ENCODE measurements at places on chromosomes 2 and 18.

DNA sequence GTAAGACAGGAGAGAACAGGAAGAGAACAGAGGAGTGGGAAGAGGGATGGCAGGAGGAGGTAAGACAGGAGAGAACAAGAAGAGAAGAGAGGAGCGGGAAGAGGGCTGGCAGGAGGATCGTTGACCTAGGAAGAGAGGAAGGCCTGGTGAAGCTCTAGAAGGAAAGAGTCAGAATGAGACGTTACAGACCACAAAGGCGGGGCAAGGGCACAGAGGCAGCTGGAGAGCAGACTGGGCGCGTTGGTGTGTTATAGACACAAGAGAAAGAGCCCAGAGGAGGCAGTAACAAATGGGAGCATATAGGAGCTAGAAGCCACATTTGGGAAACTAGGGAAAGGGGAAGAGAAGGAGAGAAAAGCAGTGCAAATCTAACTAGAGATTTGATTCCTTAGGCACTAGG, 26.6 kb downstream of the PTRHD1 start:
- no peak for DNase-seq

- DNase-seq = no peak
Observed at GRCh38 chr2:624096-624495, 53.1 kb downstream of the TMEM18 start.

DNA sequence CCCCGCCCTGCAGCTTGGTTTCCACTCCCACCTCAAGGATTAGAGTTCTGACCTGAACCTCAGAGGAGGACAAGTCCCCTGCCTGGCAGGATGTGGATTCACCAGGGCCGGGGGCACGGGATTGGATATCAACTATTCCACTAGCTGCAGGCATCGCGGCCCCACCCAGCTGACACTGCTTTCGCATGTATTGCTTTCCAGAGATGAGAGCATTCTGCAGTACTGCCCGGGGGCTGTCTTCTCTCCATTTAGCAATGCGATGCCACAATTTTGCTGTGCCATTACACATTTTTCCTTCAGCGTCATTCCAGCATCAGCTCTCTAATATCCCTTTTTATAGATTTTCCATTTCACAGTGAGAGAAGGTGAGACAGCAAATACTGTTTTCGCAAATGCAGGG, 42.0 kb downstream of the CTIF start:
- no peak for DNase-seq

- DNase-seq = no peak
Observed at GRCh38 chr2:101912545-101912944, 79.2 kb upstream of the IL1R2 start.

- no peak for DNase-seq
Observed at GRCh38 chr2:215141706-215142105, 3.3 kb upstream of the ABCA12 start.

- no peak for DNase-seq
Observed at GRCh38 chr18:25915907-25916306, 174.5 kb downstream of the SS18 start.

GRCh38 chr2:240298117-240298790, 137.2 kb upstream of the GPC1 start:
- no peak for DNase-seq

DNA sequence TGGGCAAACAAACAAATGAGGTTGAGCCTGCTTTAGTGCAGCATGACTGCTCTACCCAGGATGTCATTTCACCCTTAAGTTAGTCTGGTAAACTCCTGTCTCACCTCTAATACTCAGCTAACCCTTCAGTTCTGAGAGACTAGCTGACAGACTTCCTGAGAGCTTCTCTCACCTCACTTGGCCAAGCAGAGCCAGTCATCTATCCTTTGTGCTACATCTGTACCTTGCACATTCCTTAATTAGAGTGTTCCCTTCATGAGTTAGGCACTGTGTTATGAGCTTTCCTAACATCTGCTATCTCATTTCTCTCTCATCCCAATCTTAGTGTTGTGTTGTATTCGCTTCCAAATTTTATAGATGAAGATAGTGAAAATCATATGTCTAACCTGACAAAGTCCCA, 220.1 kb upstream of the PIK3C3 start:
- DNase-seq = no peak

DNA sequence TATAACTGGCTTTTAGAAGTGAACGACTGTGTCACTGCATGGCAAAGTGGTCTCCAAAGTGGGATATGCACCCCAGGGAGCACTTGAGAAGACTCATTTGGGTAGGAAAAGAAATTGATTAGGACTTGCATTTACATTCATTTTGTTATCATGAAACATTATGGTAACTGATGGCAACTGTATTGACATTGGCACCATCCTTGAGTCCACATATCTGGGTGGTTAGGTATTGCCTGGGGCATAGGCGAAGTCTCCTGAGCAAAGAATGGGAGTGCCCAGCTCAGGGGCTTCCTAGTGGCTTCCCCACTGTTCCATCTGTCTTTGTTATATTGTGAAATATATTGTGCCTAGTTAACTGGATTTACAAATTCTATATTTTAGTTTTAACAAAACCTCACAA, 29.2 kb downstream of the SPATS2L start:
- no peak for DNase-seq

DNA sequence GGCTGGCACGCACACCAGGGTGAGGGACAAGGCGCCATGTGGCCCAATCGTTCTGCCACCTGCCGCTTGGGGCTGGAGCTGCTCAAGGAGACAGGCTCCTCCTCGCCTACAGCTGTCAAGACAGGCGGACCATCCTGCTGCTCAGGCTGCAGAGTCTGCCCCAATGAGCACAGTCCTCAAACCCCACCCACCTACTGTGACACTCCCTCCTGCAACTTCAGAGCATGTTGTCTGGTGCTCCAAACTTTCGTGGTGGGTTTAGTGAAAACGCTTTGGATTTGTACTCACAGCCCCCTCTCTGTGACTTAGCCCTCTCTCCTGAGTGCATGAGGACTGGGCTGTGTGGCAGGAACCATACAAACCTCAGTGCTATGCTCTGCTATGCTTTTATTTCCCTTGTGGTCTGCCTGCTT, 23.2 kb upstream of the SLC35F6 start:
- no peak for DNase-seq

GRCh38 chr2:65317841-65318240, 90.2 kb downstream of the ACTR2 start:
- DNase-seq = no peak

DNA sequence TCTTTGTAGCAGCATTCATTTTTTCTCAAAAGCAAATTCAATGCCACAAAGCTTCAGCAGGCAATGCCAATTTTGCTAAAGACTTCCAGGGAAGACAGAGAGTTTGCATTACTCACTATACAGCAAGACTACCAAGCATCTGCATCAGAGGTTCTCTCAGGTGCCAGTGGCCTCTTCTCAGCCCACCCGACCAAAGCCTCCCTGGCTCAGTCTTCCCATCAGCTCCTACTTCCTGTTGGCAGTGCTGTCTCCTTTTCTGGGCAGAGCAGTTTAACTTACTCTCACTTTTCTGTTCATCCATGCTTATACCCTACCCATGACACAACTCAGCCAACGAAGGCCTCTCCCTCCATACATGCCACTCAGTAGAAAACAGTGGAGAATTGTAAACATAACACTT, 157.1 kb downstream of the TRABD2A start:
- no peak for DNase-seq

GRCh38 chr2:94871226-94872087, at the start of gene TEKT4:
Gene TEKT4, plus strand, starts transcription at chr2:94871430. Its CDS starts 150 bp downstream, at chr2:94871580.
- no peak for DNase-seq

DNA sequence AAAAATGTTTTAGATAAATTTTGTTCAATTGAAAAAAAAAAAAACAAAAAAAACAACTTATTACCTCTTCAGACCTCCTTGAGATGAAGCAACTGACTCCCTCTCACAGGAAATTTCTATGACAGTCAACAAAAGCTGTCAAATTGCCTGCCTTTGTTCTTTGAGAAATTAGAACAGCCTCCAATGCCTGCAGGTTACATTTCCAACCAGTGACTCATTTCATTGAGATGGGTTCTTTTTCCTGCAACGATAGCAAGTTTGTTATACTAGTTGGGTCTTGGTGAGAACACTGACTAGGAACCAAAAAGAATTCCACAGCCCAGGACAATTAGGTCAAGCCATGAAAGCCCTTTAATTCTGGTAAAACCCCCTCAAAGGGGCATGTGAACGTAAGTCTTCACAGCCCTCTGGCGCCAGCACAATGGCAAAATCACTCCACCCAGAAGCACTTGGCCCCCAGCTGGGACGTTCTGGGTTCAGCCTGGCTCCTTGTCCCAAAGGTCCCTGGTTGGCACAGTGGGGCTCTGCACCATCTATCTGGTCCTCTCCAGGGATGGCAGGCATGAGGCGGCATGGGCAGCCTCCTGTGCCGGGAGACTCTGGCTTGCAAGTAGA, 87.0 kb downstream of the SPP2 start:
- no peak for DNase-seq

- no peak for DNase-seq
Observed at GRCh38 chr2:185108588-185108987, 510.3 kb downstream of the ZNF804A start.

DNA sequence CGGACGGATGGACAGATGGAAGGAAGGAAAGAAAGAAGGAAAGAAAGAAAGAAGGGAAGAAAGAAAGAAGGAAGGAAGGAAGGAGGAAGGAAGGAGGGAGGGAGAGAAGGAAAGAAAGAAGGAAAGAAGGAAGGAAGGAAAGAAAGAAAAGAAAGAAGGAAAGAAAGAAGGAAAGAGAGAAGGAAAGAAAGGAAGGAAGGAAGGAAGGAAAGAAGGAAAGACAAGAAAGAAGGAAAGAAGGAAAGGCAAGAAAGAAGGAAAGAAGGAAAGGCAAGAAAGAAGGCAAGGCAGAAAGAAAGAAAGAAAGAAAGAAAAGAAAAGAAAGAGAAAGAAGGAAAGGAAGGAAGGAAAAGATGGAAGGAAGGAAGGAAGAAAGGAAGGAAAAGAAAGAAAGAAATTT, 162.5 kb upstream of the DNMT3A start:
- no peak for DNase-seq

GRCh38 chr2:240229603-240230235, 89.3 kb upstream of the OTOS start:
- no peak for DNase-seq

DNA sequence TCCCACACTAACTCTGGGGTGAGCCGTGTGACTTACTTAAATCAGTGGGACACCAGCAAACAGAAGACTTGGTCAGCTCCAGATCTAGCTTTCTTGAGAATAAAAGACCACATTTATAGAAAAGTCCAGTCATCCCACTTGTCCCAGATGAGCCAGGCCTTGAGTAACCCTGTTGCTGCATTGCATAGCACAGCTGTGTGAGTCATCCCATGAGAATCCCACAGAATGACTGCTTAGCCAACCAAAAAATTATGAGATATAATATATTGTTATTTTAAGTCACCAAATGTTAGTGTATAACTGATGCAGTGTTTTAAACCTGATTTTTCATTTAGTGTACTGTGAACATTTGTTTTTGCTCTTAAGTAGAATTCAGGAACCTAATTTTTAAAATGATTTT, 94.2 kb upstream of the FSHR start:
- DNase-seq = no peak

- no peak for DNase-seq
Observed at GRCh38 chr2:48733067-48733503, 22.4 kb downstream of the LHCGR start.

GRCh38 chr2:156619021-156619539, 182.9 kb downstream of the GPD2 start:
- no peak for DNase-seq

DNA sequence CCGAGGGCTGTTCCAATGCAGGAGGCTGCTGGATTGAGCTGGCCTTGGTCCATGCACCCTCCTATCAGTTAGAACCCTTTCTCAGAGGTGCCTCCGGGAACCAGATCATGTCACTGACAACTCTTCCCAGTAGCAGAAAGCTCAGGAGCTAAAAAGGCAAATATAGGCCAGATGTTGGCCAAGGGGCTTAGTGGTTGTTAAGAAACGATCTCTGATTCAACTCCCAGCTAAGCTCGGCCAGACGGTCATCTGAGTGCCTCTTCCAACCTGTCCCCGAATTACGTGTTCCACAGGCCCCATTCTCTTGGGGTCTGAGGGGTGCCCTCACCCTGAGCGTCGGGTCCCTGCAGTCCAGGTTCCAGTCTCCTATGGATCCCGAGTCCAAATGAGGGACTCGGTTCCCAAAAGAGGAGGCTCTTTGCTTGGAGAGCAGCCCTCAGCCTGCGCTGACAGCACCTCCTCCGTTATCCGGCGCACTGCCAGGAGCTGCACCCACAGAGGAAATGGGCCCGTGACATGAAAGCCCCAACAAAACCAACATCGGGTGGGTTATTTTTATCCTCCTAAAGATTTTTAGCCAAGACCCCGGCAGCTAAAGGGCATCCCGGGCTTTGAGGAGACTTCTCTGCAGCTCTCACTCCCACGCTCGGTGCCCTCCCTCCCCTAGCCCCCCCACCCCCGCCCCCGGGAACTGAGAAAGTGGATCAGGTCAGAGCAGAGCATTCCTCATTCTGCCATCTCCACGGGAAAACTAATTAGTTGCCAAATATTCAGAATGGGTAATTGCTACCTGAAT, 106.6 kb upstream of the ID2 start:
- no peak for DNase-seq

- DNase-seq = no peak
Observed at GRCh38 chr2:127197475-127198385, 22.4 kb downstream of the CYP27C1 start.

- no peak for DNase-seq
Observed at GRCh38 chr2:190486037-190486623, 48.4 kb downstream of the NEMP2 start.

GRCh38 chr18:56202678-56203077, 435.7 kb downstream of the TXNL1 start:
- no peak for DNase-seq

- DNase-seq = no peak
Observed at GRCh38 chr2:234691214-234691575, 194.3 kb upstream of the ARL4C start.

- DNase-seq = no peak
Observed at GRCh38 chr18:30987467-30988241, 54.9 kb downstream of the DSC3 start.

DNA sequence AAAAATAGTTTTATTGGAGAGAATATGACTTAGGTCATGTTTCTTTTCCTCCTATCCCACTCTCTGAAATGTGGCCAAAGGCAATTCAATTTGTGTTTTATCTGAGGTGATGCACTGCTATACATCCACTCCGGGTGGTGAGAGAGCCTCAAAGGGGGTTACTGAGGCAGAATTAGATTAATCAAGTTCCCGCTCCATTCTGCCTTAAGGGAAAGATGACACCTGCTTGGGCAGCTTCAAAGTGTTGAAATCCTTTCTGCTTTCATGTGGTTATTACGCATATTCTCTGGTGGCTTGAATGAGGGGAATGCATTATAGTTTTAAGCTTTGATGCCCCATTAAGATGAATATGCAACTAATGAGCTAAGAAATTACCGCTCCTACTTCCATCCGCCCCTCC, 213.0 kb upstream of the TMEFF2 start:
- DNase-seq = no peak

DNA sequence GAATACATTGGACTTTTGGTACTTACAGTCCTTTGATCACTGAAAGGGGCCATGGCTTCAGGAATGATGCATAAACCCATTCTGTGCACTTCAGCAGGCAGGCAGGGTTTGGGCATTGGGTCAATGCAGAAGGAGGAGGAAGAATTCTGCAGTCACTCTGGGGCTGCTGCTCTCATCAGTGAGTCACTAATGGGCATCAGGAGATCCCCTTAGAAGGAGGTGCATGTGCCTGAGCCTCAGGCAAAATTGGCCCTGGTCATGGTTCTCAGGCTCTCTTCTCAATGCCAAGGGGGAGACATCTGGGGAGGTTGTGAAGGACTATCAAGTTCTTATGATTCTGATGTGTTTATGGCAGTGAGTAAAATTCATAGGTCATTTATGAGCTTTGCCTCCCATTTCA, 52.0 kb upstream of the TNP1 start:
- DNase-seq = no peak

GRCh38 chr2:239753401-239753837, 271.7 kb downstream of the NDUFA10 start:
- no peak for DNase-seq

Measured in stimulated activated CD4-positive, alpha-beta T cell treated with anti-CD3 and anti-CD28 coated beads, TNF-alpha, amount 100 ng/mL, for 1 hour (primary cell).